ENCODE measurements at places on chromosomes 1 and 21.

- DNase-seq: no peak
Observed at GRCh38 chr1:22776035-22776613, 65.5 kb downstream of the EPHB2 start.

GRCh38 chr1:176542352-176542751 lies 79.4 kb downstream of the PAPPA2 start:
- DNase-seq: no peak

DNA sequence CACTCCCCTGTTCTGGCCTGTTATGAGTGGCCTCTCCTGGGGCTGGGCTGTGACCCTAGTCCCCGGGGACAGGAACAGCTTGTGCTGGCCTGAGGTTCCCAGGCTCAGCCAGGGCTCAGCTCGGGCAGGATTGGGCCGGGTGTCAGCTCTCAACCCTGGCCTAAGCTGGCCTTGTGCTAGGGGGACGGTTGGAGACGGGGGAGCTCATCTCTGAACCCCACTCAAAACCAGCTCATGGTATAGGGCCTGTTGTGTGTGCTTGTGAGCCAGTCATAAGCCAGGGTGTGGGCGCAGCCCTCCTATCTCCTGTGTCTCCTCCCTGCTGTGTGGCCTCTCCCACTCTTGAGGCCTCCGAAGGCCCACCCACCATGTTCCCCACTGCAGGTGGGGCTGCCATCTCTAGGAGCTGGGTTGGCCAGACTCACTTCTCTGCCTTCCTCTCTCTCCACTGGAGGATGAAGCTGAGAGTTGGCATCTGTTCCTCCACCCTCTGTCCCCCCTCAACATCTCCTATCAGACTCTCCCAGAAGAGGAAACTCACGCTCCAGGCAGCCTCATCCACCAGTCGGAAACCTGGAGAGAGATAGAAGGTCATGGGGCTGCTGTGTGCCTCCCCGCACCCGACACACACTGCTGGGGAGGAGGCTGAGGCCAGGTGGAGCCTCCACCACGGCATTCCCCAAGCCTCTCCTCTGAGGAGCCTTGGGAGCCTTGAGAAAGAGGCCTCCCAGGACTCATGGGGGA lies 1.4 kb downstream of the PEAR1 start:
- DNase-seq: no peak

DNA sequence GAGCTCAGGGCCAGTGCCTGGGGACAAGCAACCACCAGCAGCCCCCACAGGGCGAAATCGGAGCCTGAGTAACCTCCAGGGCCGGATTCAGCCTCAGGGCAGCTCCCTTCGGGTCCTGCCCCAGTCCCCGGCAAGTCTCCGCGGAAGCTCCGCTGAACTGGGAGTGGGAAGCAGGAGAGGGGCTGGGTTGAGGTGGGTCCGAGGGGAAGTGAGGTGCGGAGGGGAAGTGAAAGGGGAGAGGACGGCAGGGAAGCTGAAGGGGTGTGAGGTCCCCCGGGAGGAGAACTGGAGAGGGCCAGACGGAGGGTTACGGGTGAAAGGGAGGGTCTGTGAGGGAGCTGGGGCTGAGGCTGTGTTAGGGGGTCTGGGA lies 560 bp downstream of the PADI2 start:
- DNase-seq: no peak

GRCh38 chr1:25527226-25527846 lies 16.1 kb upstream of the LDLRAP1 start:
- DNase-seq: no peak

DNA sequence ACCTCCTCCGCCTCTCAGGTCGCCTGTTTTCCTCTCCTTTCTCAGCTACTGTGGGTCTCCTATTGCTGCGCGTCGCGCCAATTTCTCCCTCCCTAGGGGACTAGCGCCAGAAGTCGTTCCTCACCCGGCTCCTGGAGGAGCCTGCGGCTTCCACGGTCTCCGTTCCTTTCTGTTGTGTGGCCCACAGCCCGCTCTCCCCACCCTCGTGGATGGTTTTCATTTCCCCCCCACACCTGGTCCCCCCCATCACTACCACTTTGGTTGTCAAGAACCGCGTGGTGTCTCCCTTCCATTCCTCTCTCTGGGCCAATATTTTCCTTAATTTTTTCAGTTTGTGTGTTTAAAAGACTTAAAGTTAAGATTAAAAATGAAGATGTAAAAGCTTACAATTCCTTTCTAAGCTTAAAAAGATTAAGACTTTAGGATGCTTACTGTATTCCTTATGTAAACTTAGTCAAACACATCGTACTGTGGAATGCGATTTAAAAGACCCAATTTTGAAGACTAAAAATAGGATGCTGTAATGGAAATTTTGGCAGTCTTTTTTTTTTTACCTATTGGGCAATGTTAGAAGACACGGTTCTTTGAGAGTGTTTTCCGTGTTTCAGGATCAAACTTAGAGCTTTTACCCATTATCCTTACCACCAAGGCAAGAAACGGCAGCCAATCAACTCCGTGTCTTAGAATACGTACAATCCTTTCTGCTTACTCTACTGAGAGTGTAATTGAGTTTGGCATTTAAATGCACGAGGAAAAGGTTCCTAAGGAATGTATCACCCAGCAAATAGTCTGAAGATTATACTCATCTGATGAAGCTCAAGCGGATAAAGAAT lies 773 bp downstream of the CNST start:
- peak; percentile 53 for DNase-seq

GRCh38 chr21:30340714-30341573 lies 3.5 kb upstream of the KRTAP27-1 start:
- DNase-seq: no peak

DNA sequence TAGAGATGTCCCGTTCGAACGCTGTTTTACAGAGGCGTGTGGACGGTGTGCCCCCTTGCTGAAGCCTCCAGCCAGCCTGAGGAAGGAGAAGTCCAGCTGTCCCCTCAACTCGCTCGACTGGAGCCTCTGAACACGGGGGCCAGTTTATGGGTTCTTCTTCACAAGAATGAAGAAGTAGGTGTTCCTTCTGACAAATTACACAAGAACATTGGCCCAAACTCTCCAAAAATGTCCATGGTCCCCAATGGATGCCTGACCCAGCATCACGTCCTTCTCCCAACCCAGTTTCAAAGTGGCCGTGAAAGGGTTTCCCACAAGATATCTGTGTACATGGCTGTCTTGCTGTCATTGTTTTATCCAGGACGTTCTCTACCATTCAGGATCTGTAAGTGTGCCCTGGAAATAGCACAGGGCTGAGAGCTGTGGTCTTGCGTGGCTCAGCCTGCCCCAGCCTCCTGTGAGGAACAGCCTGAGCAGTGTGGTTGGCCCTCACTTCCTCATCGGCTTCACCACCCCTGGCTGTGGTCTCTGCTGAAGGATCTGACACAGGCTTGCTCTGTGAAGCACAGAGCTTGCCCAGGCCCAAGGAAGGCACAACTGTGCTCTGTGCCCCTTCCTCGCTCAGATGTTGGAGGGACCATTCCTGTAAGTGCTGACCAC lies 1.0 kb upstream of the S100B start:
- no peak for DNase-seq

DNA sequence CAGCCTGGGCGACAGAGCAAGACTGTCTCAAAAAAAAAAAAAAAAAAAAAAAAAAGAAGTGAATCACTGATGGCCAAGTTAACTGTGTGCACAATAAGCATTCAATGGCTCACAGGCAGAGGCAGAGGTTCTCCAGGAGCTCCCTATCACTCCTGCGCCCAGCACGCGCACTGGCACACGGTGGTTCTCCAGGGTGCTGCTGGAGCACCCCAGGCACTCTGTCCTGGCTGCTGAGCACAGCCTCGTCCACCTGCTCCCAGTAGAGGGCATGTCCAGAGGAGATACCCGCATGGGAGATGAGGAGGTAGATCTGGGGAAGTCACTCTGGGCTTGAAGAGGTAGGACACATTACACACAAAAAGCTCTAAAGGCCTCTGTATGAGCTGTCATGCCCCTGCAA lies 21.5 kb upstream of the NUP133 start:
- no peak for DNase-seq

DNA sequence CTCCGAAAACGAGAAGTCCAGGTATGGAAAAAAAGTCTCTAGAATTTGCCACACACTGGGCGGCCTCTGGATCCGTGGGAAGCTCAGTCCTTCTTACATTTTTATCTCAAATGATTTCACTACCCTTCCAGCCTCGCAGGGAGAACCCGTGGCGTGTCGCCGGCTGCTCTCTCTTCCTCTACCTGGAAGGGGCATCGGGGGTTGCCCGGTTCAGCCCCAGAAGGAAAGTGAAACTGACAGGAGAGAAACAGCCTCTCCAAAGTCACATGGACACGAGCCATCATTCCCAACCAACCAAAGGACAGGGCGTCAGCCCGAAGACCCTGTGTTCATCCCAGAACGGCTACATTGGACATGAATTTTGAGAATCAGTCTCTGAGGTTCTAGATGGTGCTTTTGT lies 182.5 kb downstream of the ADSS2 start:
- no peak for DNase-seq

- DNase-seq: no peak
Observed at GRCh38 chr1:87464022-87464490, 135.4 kb downstream of the LMO4 start.

GRCh38 chr1:199687321-199687720 lies 340.2 kb upstream of the NR5A2 start:
- no peak for DNase-seq

- no peak for DNase-seq
Observed at GRCh38 chr1:78079580-78079979, 33.8 kb downstream of the GIPC2 start.

- DNase-seq: no peak
Observed at GRCh38 chr1:178530037-178530402, 17.1 kb downstream of the TEX35 start.
